ENCODE measurements at places on chromosomes 3 and 15.

DNA sequence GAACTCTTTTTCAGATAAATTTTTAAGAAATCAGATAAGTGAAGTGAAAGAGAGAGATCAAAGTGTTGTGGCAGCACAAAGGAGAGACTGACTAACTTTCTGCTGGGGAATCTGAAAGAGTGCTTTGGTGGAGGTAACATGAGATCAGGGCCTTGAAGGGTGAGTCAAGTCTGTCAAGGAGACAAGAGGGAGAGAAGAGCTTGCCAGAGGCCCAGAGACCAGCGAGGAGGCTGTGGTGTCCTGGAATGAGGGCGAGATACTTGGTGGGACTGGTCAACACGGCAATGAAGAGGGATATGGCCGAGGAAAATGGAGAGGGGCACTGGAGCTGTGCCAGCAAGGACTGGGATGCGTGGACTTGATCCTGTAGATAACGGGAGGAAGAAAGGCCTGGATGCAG is 4.6 kb downstream of the TADA3 start:
- DNase-seq: no peak

- DNase-seq: no peak
These were observed 66.7 kb downstream of the ST6GAL1 start for GRCh38 chr3:186997061-186997460.

DNA sequence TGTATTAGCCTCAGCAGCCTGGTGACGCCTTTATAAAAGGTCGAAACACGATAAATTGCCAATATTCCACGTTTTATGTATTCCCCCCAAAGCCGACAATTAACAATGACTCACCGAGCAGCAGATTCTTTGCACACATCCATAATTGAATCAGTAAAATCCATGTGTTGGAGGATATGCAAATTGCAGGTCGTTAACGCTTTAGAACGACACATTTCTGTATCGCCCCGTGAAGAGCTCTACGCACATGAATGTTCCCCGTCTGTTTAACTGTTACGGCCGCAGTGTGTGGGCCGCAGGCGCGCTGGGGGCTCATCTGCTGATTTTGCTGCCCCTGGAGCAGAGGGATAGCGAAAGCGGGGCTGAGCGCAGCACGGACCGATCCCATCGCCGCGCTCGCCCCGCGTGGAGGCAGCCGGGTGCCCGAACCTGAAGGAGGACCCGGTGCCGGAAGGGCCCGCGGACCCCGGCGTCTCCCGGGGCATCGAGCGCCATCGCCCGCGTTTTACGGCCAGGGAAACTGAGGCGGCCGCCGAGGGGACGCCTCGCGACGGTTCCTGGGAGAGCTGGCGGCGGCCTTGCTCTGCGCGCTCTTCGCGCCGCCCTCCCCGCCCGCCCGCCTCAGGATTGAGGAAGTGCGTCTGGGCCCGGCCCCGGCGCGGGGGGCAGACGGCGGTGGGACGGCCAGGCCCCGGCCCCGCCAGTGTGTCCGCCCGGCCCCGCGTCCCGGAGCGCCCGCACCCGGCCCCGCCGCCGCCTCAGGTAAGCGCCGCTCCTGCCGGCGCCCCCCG is at the start of gene LRRK1:
Gene LRRK1 (plus strand): TSS at position 668 of the 791 bp plus-strand sequence. CDS start 5,276 bp downstream, outside the sequence.
- peak; percentile 77 for DNase-seq

GRCh38 chr15:97736748-97737147 is 223.8 kb upstream of the ARRDC4 start:
- no peak for DNase-seq

- DNase-seq: no peak
These were observed 80.5 kb upstream of the SLC24A5 start for GRCh38 chr15:48040166-48040817.

- no peak for DNase-seq
These were observed 246.4 kb downstream of the ALCAM start for GRCh38 chr3:105613120-105613519.

- no peak for DNase-seq
These were observed 417 bp downstream of the HACD2 start for GRCh38 chr3:123584284-123584987.

GRCh38 chr15:53401503-53401902 is 358.0 kb downstream of the WDR72 start:
- no peak for DNase-seq

DNA sequence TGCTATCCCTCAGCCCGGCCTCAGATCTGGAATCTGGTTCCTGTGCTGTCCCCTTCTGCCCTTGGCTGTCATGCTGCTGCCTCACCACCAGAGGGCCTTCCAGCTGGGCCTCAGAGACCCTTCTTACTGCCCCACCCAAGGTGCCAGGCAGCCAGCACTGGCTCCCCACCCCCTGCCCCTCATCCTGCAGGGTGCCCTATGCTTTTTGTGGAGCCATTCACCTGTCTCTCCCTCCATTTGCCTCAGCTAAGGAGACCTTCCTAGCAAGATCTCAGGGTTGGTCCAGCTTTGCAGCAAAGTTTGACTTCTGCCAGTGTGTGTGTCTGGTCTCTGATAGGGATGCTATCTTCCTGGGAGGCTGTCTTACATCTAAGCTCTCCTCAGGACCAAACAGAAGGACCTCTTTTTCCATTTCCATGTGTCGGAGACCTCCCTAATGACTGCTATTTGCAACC is 1.9 kb upstream of the VWA5B2 start:
- no peak for DNase-seq

DNA sequence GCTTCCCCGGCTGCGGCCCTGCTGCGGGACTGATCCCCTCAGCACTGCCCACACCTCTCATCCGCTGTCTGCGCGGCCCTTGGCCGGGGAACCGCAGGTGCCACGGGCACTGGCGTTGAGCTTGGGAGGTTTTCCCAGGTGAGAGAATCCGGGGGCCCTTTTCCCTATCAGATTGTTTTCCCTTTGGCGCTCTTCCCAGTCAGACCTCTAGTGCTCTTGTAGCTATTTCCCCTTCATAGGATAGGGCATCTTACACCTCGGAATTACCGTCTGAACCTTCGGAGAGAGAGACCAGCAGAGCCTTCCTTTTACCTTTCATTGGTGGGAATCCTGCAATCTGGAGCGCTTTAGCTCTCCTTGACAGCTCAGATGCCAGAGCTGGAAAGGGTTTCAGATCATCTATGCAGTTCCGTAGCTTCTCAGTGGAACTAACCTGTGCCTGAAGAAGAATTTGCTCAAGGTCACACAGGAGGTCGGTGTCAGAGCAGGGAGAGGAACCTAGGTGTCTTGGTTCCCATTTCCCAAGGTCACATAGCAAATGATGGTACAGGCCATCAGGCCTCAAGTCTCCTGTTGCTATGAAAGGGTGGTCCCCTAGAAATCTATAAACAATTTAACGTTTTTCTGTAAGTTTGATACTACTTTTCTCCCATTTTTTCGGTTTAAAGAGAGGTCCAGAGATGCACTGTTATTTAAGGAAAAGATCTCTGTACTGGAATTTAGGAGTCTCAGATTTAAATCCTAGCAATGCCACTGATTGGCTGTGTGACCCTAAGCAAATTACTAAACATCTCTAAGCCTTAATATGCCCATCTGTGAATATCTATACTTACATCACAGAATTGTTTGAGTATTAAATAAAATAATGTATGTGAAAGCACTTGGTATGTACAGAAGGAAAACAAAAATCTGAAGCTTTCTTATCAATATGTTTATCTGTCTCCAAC is 916 bp downstream of the IDH3A start:
- no peak for DNase-seq
